Gastroesophageal sphincter (tissue), 4 donors: ENCODE measurements at places on chromosomes 6 and 20. TPM values are rescaled to one million over a fixed set of nuclear protein-coding genes. Genes with fewer than 3 reads are reported as not detected.

DNA sequence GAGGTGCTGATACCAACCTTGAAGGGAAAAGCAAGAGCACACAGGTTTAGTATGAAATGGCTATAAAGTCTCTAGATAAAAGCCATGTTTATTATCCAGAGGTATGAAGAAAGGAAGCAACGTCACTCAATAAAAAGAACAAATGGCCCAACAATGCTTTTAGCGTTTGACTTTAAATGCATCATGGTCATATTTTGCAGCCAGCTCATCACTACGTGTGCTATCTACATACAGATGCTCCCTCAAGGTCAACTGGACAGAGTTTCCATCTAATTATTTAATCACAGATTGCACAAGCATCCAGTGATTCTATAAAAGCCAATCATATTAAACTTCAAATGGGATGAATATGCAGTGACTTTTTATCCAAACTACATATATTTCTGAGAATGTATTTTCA lies 127.6 kb upstream of the SYNDIG1 start:
- no peak for ATAC-seq

GRCh38 chr20:53190225-53190624 lies 218.1 kb downstream of the TSHZ2 start:
- ATAC-seq = no peak

DNA sequence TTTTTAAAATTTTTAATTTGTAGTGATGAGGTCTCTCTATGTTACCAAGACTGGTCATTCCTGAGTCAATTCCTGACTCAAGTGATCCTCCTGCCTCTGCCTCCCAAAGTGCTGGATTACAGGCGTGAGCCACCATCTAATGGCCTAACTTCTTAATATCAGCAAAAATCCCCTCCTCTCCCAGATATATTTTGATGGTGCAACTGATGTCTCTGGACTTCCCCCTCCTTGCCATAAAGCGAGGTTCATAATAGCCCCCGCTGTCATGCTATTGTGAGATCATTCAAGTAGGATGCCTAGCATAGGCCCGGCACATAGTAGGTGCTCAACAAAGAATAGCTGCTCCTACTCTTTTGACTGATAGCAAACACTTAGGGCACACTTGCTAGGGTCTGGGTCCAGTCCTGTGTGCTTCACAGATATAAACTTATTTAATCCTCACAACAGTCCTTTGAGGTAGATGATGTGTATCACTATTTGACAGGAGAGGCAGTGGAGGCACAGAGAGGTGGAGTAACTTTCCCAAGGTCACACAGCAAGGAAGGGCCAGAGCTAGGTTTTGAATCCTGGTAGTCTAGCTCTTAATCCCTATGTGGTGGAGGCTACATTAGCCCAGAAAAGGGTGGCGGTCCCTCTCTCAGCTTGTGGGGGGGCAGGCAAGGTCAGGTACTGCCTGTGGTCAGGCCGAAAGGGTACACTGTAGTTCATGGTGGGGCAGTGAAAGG lies 14.6 kb downstream of the SRC start:
- no peak for ATAC-seq

DNA sequence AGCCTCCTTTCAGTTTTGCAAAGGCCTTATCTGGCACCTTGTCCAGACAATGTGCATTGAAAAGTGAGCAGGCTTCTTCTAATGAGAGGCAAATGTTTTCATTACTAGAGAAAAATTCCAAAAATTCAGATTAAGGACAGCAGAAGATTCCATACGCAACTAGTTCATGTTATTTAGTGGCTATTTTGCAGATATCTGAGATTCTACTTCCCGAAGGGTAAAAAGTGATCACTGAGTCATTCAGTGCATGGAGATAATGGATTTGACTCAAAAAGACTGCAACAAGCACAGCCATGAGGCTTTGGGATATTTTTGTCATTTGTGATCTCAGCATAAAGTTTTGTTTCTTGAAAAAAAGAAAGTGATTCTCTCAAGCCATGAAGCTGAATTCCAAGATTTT lies 29.9 kb downstream of the METTL24 start:
- no peak for ATAC-seq

- ATAC-seq = no peak
Observed at GRCh38 chr20:5433352-5433751, 116.6 kb upstream of the PROKR2 start.

The ADRM1 gene
- total RNA-seq = 140 TPM
